Naive B cell (primary cell): ENCODE measurements at places on chromosomes 3 and 15. TPM values are rescaled to one million over a fixed set of nuclear protein-coding genes. Genes with fewer than 3 reads are reported as not detected.

- H3K36me3 ChIP-seq, result no peaks in the 10 kb centered on the region
- DNase-seq, result no peak
- no peak overlapping the region for H3K27ac ChIP-seq
- H3K27me3 ChIP-seq, result no peaks in the 10 kb centered on the region
These were observed 44.1 kb downstream of the KLHL25 start for GRCh38 chr15:85750319-85751290.

DNA sequence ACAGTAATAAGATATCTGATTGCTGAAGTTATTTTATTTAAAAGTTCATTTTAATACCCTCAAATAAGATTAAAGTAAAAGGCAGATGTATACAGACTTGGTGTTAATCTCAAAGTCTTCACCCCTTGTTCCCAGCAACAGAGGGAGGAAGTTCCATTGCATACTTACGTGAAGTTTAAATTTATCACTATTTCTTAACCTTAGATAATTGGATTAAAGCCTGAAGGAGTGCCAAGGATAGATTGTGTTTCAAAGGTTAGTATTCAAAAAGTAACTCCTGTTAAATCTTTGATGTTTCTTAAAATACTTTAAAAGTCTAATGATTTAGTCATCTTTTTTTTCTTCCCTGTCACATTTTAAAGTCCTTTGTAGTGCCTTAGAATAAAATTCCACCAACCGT lies 39.3 kb downstream of the ATP1B3 start:
- peaks cover 5% of the 10 kb centered on the region for H3K36me3 ChIP-seq
- H3K27ac ChIP-seq, result no peak overlapping the region
- peaks cover 4% of the 10 kb centered on the region for H3K4me1 ChIP-seq
- H3K27me3 ChIP-seq, result no peaks in the 10 kb centered on the region

- H3K27ac ChIP-seq, result no peak overlapping the region
- no peaks in the 10 kb centered on the region for H3K36me3 ChIP-seq
- no peaks in the 10 kb centered on the region for H3K4me1 ChIP-seq
These were observed 33.9 kb downstream of the RARB start for GRCh38 chr3:25461946-25462345.

The DISP2 gene
- polyA plus RNA-seq, result not detected

The P2RY12 gene
- polyA plus RNA-seq, result 0.78 TPM

GRCh38 chr3:99013777-99014315 lies 112.4 kb upstream of the DCBLD2 start:
- no peaks in the 10 kb centered on the region for H3K27me3 ChIP-seq
- H3K4me1 ChIP-seq, result peaks cover 10% of the 10 kb centered on the region
- H3K36me3 ChIP-seq, result no peaks in the 10 kb centered on the region
- H3K27ac ChIP-seq, result no peak overlapping the region

DNA sequence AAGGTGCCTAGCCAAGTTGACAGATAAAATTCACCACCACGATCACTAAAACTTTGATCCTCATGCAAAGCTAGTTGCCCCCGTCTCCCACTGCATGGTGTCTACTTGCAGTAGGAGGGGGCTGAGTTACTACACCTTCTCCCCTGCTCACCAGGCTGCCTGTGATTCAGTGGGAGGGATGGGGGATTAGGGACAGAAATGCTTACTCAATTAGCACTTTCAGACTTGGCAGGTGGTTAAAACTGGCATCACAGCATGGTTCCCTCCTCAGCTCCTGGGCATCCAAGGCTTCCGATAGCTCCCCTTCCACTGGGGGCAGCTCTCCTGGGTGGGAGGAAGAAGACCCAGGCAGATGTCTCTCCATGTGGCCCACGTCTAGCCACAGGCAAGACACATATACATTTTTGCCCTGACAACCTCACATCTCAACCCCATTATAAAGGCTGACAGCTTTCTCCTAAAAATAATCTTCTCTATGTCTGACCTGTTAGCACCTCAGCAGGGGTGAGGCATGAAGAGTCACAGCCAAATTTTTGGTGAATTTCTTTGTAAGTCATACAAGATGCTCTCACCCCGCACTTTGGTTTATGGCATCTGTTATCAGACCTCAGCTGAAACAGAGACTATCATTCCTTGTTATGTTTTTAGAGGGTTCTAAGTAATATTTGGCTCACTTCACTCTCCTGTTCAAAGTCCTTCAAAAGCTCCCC lies 369.0 kb downstream of the SV2B start:
- no peak overlapping the region for H3K27ac ChIP-seq
- H3K36me3 ChIP-seq, result no peaks in the 10 kb centered on the region
- peaks cover 13% of the 10 kb centered on the region for H3K27me3 ChIP-seq
- peaks cover 4% of the 10 kb centered on the region for H3K4me1 ChIP-seq

The SLITRK3 gene
- polyA plus RNA-seq, result not detected

The LYZL4 gene
- not detected for polyA plus RNA-seq

- H3K4me1 ChIP-seq, result no peaks in the 10 kb centered on the region
- no peaks in the 10 kb centered on the region for H3K36me3 ChIP-seq
- no peak for DNase-seq
- H3K27me3 ChIP-seq, result no peaks in the 10 kb centered on the region
- no peak overlapping the region for H3K27ac ChIP-seq
- H3K4me3 ChIP-seq, result no peak overlapping the region
These were observed 163.8 kb upstream of the RGMA start for GRCh38 chr15:93252780-93253179.

- H3K36me3 ChIP-seq, result peaks cover 8% of the 10 kb centered on the region
- DNase-seq, result no peak
- no peak overlapping the region for H3K27ac ChIP-seq
- H3K27me3 ChIP-seq, result no peaks in the 10 kb centered on the region
These were observed 52.4 kb downstream of the EEFSEC start for GRCh38 chr3:128205558-128206145.

The P3H2 gene
- not detected for polyA plus RNA-seq

The SLCO2A1 gene
- not detected for polyA plus RNA-seq

DNA sequence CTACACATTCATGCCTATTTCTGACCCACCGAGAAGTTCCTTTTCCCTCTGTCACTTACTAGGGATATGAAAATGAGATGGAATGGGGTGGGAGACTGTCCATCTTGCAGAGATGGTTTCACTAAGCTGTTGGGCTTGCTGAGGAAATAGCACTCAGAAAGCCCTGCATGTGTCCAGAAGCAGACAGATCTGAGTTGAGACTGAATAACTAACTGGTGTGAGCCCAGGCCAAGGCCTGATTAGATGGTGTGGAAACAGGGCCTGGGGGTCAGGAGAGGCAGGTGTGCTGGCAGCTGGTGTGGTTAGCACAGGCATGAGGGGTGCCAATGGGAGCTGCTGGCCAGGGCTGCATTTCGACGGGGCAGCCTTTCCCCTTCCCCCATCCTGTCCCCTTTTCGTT lies 72.1 kb downstream of the CLSTN2 start:
- peaks cover 5% of the 10 kb centered on the region for H3K27me3 ChIP-seq
- no peak overlapping the region for H3K4me3 ChIP-seq
- no peak for DNase-seq
- H3K27ac ChIP-seq, result no peak overlapping the region

DNA sequence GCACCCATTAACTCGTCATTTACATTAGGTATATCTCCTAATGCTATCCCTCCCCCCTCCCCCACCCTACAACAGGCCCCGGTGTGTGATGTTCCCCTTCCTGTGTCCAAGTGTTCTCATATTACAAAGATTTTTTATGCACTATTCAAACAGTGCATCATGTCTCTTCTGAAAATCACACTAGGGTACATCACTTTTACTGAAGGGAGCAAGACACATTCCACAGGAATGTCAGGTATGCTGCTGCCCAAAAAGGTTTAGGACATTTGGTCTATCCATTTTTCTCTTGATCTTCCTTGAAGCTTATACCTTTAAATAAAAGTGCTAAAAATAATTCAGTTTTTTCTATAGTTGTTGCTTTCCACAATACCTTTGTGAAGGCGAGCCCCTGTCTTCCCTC lies 9.2 kb upstream of the EPHA3 start:
- H3K4me3 ChIP-seq, result no peak overlapping the region
- no peaks in the 10 kb centered on the region for H3K36me3 ChIP-seq
- H3K27ac ChIP-seq, result no peak overlapping the region
- no peak for DNase-seq
- no peaks in the 10 kb centered on the region for H3K4me1 ChIP-seq

The CLCN2 gene
- 0.35 TPM for polyA plus RNA-seq

DNA sequence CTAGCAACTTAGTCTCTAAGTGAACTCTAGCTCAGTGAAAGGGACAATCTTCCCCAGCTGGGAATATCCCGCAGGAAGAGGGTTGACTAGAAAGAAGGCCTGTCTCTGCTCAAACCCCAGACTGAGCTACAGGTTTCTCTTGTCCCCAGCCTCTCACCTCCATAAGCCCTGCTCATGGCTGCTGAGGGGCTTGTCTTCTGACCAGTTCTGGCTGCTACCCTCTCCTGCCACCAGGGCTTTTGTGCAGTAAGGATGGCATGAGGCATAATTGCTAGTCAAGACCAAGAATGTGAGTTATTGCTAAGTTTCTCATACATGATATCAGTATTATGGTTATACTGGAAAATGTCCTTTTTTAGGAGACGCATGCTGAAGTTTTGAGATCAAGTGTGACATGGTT lies 21.3 kb downstream of the WDR53 start:
- no peak for DNase-seq
- no peak overlapping the region for H3K27ac ChIP-seq
- no peak overlapping the region for H3K4me3 ChIP-seq
- H3K27me3 ChIP-seq, result no peaks in the 10 kb centered on the region
- peaks cover 8% of the 10 kb centered on the region for H3K36me3 ChIP-seq

DNA sequence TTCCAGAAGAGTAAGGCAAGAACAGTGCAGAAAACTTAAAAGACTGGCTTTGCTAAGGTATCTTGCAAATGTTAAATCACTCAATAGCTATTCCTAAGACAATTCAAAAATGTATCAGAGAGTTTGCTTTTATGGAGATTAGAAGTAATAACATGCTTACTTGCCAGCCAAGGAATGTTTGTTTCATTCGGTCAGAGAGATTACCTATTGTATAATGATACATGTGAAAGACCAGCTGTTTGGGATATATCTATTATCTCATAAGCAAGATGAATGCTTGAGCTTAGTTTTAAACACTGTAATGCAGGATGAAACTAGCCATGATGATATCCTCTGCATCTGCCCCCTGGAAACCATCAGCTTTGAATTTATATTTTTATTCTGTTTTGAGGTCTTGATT lies 70.7 kb downstream of the MAP2K5 start:
- no peak for DNase-seq
- no peaks in the 10 kb centered on the region for H3K36me3 ChIP-seq
- H3K27ac ChIP-seq, result no peak overlapping the region
- H3K4me3 ChIP-seq, result no peak overlapping the region

DNA sequence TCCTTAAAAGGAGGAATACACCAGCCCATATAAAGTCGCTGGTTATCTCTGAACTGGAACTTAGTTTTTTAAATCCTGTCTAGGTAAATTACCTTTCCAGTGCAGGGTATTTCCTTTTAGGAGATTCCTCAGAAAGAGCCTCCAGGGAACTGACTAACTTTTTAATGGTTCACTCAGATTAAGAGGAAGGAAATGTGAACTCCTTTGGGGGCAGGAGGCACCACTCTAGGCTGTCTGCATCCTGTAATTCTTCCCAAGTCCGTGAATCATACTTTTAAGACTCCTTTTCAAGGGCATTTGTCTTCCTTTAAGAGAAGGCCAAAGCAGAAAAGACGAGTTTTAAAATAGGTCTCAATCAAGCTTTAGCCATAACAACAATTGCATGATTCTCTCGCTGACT lies 871.2 kb upstream of the NR2F2 start:
- H3K27me3 ChIP-seq, result peaks cover 13% of the 10 kb centered on the region
- H3K36me3 ChIP-seq, result no peaks in the 10 kb centered on the region
- H3K27ac ChIP-seq, result no peak overlapping the region
- H3K4me3 ChIP-seq, result no peak overlapping the region
- DNase-seq, result no peak
- no peaks in the 10 kb centered on the region for H3K4me1 ChIP-seq

DNA sequence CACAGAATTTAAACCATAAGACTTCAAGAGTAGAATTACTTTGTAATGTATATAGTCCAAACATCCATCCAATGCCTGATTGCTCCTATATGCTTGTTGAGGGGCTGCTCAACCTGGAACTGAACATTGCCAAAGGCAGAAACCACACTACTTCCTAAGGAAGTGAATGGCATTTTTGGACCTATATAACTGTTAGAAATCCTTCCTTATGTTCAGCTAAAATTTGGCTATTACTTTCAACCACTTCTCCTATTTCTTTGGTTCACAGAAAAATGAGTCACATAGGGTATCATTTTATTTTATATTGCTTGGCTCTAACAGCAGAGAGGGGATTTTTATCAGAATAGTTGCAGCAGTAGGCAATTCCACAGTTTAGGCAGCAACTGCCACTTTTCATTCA lies 342.1 kb downstream of the SLC9A9 start:
- no peak overlapping the region for H3K27ac ChIP-seq
- H3K4me1 ChIP-seq, result no peaks in the 10 kb centered on the region
- no peaks in the 10 kb centered on the region for H3K36me3 ChIP-seq
- H3K4me3 ChIP-seq, result no peak overlapping the region
- H3K27me3 ChIP-seq, result no peaks in the 10 kb centered on the region
- no peak for DNase-seq

DNA sequence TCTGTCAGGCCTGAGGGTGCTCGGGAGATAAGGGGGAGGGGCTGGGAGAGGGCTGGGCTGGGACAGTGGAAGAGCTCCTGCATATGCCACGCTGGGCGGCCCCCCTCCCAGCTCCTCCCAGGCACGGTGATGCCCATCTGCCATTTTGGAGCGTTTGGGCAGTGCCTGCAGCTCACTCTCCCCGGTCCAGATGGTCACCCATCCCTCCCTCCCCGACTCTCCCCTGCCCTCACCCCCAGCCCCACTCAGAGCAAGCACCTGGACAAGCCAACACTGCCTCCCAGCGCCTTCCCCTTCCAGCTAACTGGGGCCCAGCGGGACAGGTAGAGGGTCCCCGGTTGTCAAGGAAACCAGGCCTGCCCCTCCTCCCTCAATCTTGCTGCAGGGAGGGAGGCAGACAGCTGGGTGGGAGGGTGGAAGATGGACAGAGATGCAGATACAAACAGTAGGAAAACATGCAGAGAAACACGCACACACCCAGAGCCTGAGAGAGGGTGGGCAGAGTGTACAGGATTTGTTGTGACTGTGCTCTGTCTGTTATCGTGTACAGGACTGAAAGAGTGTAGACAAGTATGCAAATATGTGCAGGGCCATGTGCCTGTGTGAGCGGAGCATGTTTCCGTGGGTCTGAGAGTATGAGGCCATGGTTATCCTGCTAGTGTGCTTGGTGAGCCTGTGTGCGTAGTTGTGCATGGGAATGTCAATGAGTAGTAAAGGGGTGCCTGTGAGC lies 17.5 kb upstream of the CORO2B start:
- H3K27me3 ChIP-seq, result peaks cover 32% of the 10 kb centered on the region
- H3K27ac ChIP-seq, result no peak overlapping the region
- no peak for DNase-seq
- no peak overlapping the region for H3K4me3 ChIP-seq

The CGGBP1 gene
- 129 TPM for polyA plus RNA-seq

GRCh38 chr15:45863881-45864580 lies 229.2 kb downstream of the SQOR start:
- H3K27me3 ChIP-seq, result peaks cover 4% of the 10 kb centered on the region
- H3K4me1 ChIP-seq, result no peaks in the 10 kb centered on the region
- no peak for DNase-seq
- no peaks in the 10 kb centered on the region for H3K36me3 ChIP-seq
- no peak overlapping the region for H3K27ac ChIP-seq
- no peak overlapping the region for H3K4me3 ChIP-seq

The ZMYND10 gene
- polyA plus RNA-seq, result not detected

GRCh38 chr3:80734920-80735319 lies 967.1 kb upstream of the ROBO1 start:
- DNase-seq, result no peak
- H3K36me3 ChIP-seq, result no peaks in the 10 kb centered on the region
- H3K4me3 ChIP-seq, result no peak overlapping the region
- H3K27me3 ChIP-seq, result no peaks in the 10 kb centered on the region
- H3K4me1 ChIP-seq, result no peaks in the 10 kb centered on the region

The TMC3 gene
- polyA plus RNA-seq, result not detected

GRCh38 chr15:45377609-45378148 lies 665 bp downstream of the GATM start:
- H3K27ac ChIP-seq, result no peak overlapping the region
- H3K36me3 ChIP-seq, result peaks cover 1% of the 10 kb centered on the region
- H3K4me3 ChIP-seq, result peak overlapping the region; percentile 94
- H3K27me3 ChIP-seq, result peaks cover 43% of the 10 kb centered on the region
- DNase-seq, result no peak
